ENCODE measurements at places on chromosomes 7 and 10. TPM values are rescaled to one million over a fixed set of nuclear protein-coding genes. Genes with fewer than 3 reads are reported as not detected.

Gene GPR26
- not detected for total RNA-seq

Gene CCL24
- total RNA-seq = not detected

Gene AFAP1L2
- total RNA-seq = 4.3 TPM

Gene IGF2BP3
- total RNA-seq = 2.3 TPM

- no peak for DNase-seq
These were observed 85.4 kb downstream of the CDK14 start for GRCh38 chr7:90681336-90682022.

DNA sequence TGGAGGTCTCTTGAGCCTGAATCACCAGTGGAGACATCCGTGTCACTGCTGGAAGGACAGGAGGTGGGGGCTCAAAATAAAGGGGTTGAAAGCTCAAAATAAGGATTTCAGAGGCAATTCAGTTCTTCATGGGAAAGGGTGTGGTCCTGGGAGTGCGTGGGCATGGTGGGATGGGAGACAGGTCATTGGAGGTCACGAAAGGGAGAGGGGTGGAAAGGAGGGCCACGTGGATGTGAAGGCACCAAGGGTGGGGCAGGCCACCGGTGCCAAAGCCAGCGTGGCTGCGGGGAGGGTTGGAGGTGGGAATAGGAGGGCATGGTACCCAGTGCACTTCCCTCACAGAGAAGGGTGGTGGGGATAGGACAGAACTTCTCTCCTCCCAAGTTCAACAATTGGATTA, 59.7 kb downstream of the HTR5A start:
- no peak for DNase-seq

DNA sequence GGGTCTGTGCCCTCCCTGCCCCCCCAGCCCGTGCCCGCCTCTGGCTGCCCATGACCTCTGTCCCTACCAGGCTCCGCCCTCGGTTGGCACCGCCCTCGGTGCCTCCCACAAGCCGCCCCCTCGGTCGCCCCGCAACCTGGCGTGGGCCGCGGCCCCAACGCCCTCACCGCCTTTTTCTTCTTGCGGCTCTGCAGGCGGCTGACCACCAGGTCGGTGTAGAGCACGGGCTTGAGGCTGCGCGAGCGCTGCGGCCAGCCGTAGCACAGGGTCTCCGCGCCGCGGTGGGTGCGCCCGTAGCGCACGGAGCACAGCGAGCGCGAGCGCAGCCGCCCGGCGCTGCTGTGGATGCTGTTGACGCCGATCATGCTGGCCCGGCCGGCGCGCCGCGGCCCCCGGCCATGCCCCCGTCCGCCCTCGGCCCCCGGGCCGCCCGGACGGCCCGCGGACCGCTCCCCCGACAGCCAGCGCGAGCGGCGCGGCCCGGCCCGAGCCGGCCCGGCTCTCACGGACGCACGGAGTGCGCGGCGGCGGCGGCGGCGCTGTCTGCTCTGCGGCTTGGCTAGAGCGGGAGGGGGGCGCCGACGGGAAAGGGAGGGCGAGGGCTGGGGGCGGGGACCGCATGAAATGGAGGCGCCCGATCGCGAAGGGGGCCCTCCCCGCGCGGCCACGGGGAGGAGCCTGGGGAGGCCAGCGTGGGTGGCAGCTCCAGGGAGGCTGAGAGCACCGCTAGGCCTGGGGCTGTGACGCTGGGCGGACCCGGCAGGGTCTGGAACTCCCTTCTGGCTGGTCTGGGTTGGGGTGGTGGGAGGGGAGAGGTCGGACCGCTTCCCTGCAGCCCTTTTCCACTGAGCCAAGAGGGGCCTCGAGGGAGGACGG, 9.6 kb downstream of the PSD start:
- no peak for DNase-seq

- DNase-seq = no peak
These were observed at the start of gene TBX20 for GRCh38 chr7:35253710-35254495. Gene TBX20, minus strand, starts transcription at chr7:35254100. Its CDS starts 480 bp downstream, at chr7:35253620.

- no peak for DNase-seq
These were observed 72.3 kb upstream of the RNF32 start for GRCh38 chr7:156568258-156568657.

DNA sequence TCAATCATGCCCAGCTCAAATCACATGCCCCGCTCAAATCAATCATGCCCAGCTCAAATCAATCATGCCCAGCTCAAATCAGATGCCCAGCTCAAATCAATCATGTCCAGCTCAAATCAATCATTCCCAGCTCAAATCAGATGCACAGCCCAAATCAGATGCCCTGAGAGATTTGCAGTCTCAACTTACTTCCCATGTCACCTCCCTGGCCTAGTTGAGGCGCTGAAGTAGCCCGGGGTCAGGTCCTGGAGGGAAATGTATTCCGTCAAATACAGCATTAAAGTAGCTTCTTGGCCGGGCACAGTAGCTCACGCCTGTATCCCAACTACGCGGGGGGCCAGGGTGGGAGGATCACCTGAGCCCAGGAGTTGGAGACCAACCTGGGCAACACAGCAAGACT, 15.7 kb upstream of the PRKAR1B start:
- no peak for DNase-seq

GRCh38 chr10:24344279-24344678, 135.3 kb downstream of the KIAA1217 start:
- no peak for DNase-seq

- no peak for DNase-seq
These were observed 101.6 kb downstream of the SORBS1 start for GRCh38 chr10:95459446-95460045.

GRCh38 chr7:53624356-53624755, 588.9 kb downstream of the POM121L12 start:
- DNase-seq = no peak

- no peak for DNase-seq
These were observed 1.8 kb downstream of the TNRC18 start for GRCh38 chr7:5421714-5422395.

DNA sequence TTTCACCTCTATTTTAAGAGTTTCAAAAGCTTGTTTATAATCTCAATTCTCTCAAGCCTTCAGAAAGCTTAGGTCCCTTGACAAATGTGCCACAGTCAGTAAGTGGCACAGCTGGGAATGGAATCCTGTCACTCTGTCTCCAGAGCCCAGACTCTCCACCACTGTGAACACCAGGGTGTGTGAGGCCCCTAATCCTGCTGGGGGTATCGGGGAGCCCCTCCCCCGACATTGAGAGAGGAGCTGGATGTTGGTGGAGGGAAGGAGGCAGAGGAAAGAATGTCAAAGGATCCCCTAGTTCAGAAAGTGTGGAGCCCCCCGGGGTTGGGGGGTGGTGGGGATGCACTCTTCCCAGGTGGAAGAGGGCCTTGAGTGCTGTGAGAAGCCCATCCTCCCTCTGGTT, 133.8 kb upstream of the YAE1 start:
- no peak for DNase-seq

DNA sequence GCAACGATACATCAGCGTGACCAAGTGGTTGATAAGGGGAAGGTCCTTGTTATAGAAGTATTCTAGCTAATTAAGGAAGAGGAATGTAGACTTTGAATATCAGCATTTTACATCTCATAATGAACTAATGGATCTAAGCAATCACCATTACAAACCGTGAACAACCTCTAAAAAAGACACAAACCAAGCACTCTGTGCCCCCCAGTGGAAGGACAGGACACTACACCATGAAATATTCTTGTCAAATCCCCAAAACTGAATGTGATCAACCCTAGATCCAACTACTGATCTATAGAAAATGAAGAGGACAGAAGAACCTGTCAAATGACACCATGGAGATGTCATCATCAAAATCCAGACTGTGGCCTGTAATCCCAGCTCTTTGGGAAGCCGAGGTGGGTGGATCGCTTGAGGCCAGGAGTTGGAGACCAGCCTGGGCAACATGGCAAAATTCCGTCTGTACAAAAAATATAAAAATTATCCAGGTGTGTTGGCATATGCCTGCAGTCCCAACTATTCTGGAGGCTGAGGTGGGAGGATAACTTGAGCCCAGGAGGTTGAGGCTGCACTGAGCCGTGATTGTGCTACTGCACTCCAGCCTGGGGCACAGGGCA, 111.3 kb upstream of the CARD11 start:
- no peak for DNase-seq

- DNase-seq = no peak
These were observed 64.3 kb upstream of the CCDC6 start for GRCh38 chr10:59970396-59971368.
